ENCODE measurements at places on chromosomes 5 and 9. TPM values are rescaled to one million over a fixed set of nuclear protein-coding genes. Genes with fewer than 3 reads are reported as not detected.

DNA sequence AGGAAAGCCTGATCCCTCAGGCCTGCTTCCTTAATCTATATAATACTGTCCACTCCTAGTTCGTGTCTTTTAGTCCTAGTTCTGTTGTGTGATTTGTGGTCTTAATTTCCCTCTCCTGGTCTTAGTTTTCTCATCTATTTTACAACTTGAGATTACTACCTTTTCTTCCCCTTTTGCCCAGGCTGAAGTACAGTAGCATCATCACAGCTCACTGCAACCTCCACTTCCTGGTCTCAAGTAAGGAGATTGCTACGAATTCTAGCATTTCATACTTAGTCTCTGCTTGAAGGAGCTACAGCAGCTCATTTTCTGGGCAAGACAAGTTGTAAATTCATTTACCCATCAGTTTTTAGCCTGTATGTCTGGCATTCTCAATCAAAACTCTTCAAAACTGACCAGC is 5.5 kb downstream of the TRIM32 start:
- H3K4me1 ChIP-seq = peaks cover 14% of the 10 kb centered on the region
- H3K27me3 ChIP-seq = no peaks in the 10 kb centered on the region
- no peaks in the 10 kb centered on the region for H3K36me3 ChIP-seq
- no peak for DNase-seq
- H3K27ac ChIP-seq = no peak overlapping the region
- no peak overlapping the region for H3K4me3 ChIP-seq

MEIKIN gene
- total RNA-seq = not detected

DNA sequence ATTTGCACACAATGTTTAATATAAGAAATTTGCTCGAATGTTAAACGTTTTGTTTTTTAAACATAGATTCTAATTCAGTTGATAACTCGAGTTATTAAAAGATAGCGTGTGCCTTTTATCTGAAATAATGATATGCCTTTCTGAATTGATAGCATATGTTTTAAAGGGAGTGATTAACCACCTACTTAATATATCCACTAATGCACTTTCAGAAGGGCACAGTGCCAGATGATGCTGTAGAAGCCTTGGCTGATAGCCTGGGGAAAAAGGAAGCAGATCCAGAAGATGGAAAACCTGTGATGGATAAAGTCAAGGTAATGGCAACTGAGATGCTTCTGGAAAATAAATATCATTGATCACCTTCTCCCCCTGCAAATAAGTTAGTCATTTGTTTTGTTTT is 53.9 kb downstream of the ERAP1 start:
- no peaks in the 10 kb centered on the region for H3K27me3 ChIP-seq
- no peak overlapping the region for H3K27ac ChIP-seq
- H3K4me1 ChIP-seq = no peaks in the 10 kb centered on the region
- DNase-seq = no peak
- no peak overlapping the region for H3K4me3 ChIP-seq
- no peaks in the 10 kb centered on the region for H3K36me3 ChIP-seq

DIRAS2 gene
- total RNA-seq = not detected

DNA sequence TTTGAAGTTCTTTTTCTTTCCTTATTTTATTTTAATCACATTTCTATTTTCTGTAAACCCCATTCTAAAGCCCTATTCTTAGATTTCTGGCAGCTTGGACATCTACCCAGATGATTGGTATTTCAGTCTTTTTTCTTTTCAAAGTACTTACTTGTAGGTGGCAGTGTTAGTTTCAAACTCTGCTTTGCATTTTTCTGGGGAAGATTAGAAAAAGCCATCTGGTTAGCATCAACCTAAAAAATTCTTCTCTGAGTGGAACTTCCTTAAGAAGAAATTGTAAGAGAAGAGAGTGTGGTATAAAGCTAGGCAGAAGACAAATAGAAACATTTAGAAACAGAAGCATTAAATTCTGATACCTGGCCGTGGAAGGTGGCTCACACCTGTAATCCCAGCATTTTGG is 17.2 kb upstream of the TENT2 start:
- H3K27ac ChIP-seq = no peak overlapping the region
- H3K36me3 ChIP-seq = no peaks in the 10 kb centered on the region
- no peak overlapping the region for H3K4me3 ChIP-seq
- no peak for DNase-seq

DNA sequence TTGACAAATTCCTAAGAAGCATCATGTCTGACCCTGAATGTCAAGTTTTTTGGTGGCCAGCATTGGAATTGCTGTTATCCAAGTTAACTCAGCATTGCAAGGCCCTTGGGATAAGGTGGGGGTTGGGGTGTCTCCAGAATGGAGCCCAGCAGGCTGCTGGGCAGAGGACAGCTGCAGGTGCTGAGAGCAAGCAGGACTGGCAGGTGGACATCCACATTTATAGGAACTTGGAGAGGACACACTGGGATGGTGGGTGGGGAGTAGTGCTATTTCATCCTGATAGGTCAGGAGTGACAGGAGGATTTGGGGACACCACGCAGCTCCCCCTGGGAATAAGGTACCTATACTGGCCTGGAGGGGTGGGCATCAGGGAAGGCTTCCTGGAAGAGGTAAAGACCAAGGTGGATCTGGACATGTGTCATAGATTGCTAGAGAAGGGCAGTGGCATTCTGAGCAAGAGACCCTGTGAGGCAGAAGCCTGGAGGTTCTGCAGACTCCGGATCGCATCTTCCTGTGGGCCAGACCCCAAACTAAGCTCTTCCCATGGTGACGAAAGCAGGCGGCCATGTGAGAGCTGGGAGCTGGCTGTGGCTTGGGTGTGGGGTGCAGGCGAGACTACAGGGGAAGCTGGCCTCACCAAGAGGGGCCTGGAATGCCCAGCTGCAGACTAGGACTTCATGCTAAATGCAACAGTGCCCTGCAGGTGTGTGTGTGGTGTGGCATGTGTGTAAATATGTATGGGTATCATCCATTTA is 148.1 kb downstream of the RGS3 start:
- no peaks in the 10 kb centered on the region for H3K27me3 ChIP-seq
- H3K36me3 ChIP-seq = no peaks in the 10 kb centered on the region
- no peak overlapping the region for H3K27ac ChIP-seq
- H3K4me1 ChIP-seq = peaks cover 9% of the 10 kb centered on the region
- H3K4me3 ChIP-seq = no peak overlapping the region
- no peak for DNase-seq

- H3K36me3 ChIP-seq = no peaks in the 10 kb centered on the region
- no peaks in the 10 kb centered on the region for H3K27me3 ChIP-seq
- no peak overlapping the region for H3K27ac ChIP-seq
- H3K4me1 ChIP-seq = no peaks in the 10 kb centered on the region
- no peak overlapping the region for H3K4me3 ChIP-seq
- no peak for DNase-seq
Measured at GRCh38 chr5:57906671-57907070, 424.1 kb upstream of the ACTBL2 start.

SPINK7 gene
- not detected for total RNA-seq

- peaks cover 6% of the 10 kb centered on the region for H3K4me1 ChIP-seq
- H3K27me3 ChIP-seq = no peaks in the 10 kb centered on the region
- peak; percentile 25 for DNase-seq
- H3K4me3 ChIP-seq = no peak overlapping the region
- H3K27ac ChIP-seq = no peak overlapping the region
Measured at GRCh38 chr5:135456238-135457099, 4.3 kb upstream of the TIFAB start.

DNA sequence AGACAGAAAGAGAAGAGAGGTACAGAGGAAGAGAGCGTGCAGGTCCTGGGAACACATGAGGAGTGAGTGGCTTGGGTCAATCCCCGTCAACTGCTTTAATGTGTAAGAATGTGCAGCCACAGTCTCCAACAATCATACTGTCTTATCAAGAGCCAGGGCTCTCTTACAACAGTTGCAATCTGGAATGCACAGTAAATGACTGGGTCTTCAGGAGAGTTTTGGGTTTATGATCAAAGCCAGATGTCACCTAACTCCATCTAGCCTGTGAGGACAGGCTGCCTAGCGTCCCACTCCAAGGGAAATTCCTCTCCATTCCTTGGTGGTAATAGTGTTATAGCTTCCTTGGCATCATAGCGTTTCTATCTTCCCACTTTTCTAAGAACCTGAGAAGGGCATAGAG is 75.0 kb upstream of the TRIO start:
- no peaks in the 10 kb centered on the region for H3K36me3 ChIP-seq
- H3K4me3 ChIP-seq = no peak overlapping the region
- H3K4me1 ChIP-seq = no peaks in the 10 kb centered on the region
- DNase-seq = no peak
- H3K27ac ChIP-seq = no peak overlapping the region

MPDZ gene
- total RNA-seq = 15.7 TPM

DNA sequence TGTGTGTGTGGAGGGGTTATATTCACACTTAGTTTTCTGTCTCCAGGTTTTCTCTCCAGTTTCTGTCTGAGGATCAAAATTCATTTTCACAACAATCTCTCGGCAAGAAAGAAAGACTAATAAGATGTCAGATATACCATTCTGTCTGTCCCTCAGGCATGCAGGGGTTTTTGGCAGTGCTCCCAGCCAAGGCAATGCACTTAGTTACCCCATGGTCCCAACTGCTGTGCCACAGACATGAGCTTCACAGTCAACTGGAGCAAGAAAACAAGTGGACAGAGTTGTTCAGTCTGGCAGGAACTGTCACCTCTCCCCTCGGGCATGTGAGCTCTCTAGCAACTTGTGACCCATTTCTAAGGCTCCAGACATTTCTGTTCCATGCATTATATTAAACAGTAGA is 101.7 kb upstream of the LHFPL2 start:
- H3K36me3 ChIP-seq = no peaks in the 10 kb centered on the region
- no peak overlapping the region for H3K27ac ChIP-seq
- no peaks in the 10 kb centered on the region for H3K27me3 ChIP-seq
- peaks cover 8% of the 10 kb centered on the region for H3K4me1 ChIP-seq
- H3K4me3 ChIP-seq = no peak overlapping the region

ZNF366 gene
- total RNA-seq = 1.4 TPM

UHRF2 gene
- 42.4 TPM for total RNA-seq

DNA sequence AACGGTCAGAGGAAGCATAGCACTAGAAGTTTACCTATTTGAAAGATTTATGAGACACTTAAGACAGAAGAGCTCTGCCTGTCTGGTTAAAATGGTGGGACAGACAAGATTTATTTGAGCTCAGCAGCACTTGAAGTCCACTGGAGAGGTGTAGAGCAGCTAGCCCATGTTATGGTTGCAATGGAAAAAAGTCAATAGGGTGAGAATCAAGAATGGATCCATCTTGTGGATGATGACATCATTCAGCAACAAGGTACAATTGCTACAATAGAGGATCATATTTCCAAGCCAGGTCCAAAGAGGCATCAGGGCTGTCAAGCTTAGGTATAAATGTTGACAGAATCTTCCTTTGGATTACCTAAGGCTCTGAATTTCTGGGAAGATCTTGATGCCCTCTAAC is 21.1 kb upstream of the ZNF131 start:
- no peaks in the 10 kb centered on the region for H3K4me1 ChIP-seq
- no peak for DNase-seq
- no peaks in the 10 kb centered on the region for H3K36me3 ChIP-seq
- H3K27ac ChIP-seq = no peak overlapping the region
- H3K4me3 ChIP-seq = no peak overlapping the region

DNA sequence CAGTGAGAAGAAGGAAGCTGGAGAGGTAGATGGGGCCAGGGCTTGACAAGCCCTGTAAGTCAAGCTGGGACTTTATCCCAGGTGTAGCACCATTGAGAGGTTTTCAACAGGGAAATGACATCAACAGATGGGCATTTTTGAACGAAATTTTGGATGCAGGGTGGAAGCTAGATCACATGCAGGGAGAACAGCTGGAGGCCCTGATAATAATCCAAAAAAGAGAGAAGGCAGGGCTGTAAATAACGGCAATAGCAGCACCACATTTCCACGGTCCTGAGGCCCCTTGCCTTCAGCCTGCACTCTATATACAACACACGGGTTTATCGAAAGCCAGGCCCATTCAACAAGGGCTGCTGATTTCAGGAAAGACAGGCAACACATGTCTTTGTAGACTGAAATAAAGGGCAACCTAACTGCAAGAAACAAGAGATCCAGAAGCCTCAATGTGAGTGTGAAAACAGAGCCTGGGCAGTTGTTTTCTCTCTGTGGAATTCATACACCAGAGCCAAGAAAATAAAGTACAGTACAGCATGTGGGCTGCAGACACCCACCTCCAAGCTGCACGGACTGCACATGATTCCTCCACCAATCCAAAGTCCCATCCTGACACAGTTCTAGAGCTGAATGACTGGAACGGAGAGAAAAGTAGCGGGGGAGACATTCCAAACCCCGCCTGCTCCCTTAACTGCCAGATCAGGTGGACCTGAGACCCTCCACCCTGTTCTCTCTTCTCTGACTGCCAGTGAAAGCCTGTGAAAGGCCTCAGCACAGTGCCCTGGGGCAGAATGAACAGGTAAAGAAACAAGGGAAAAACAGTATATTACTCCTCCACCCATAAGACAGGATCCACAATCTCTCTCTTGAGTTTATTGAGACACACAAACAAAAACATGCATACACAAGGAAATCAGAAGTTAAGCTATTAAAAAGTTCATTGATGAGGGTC is 36.3 kb downstream of the KLHL3 start:
- H3K27me3 ChIP-seq = no peaks in the 10 kb centered on the region
- no peak overlapping the region for H3K27ac ChIP-seq
- DNase-seq = no peak
- H3K36me3 ChIP-seq = no peaks in the 10 kb centered on the region
- H3K4me3 ChIP-seq = no peak overlapping the region

DNA sequence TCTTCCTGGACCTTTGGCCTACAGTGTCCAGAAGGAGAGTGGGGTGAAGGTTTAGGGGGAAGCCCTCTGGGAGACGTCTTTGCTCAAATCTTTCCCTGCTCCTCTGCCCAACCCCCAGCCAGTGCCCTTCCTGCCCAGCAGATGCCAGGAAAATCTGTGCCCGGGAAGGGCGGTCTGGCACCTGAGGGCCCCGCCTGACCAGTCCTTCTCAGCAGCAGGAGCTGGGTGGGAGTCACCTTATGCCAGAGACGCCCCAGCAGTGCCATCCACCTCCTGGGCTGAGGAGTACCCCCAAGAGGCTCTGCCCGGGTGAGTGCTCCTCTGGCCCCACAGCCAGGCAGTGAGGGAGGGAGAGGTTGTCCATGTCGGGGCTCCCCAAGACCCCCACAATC is 14.9 kb upstream of the CERCAM start:
- H3K27ac ChIP-seq = no peak overlapping the region
- no peaks in the 10 kb centered on the region for H3K4me1 ChIP-seq
- H3K27me3 ChIP-seq = peaks cover 38% of the 10 kb centered on the region
- no peaks in the 10 kb centered on the region for H3K36me3 ChIP-seq
- no peak overlapping the region for H3K4me3 ChIP-seq
- no peak for DNase-seq

All from transverse colon (tissue), 4 donors.